ENCODE measurements at places on chromosomes 12 and 14.

GRCh38 chr14:54617467-54617866 is 50.5 kb downstream of the SAMD4A start:
- no peak for DNase-seq

- peak; percentile 27 for DNase-seq
Measured at GRCh38 chr12:93447555-93448290, 6.0 kb upstream of the UBE2N start.

DNA sequence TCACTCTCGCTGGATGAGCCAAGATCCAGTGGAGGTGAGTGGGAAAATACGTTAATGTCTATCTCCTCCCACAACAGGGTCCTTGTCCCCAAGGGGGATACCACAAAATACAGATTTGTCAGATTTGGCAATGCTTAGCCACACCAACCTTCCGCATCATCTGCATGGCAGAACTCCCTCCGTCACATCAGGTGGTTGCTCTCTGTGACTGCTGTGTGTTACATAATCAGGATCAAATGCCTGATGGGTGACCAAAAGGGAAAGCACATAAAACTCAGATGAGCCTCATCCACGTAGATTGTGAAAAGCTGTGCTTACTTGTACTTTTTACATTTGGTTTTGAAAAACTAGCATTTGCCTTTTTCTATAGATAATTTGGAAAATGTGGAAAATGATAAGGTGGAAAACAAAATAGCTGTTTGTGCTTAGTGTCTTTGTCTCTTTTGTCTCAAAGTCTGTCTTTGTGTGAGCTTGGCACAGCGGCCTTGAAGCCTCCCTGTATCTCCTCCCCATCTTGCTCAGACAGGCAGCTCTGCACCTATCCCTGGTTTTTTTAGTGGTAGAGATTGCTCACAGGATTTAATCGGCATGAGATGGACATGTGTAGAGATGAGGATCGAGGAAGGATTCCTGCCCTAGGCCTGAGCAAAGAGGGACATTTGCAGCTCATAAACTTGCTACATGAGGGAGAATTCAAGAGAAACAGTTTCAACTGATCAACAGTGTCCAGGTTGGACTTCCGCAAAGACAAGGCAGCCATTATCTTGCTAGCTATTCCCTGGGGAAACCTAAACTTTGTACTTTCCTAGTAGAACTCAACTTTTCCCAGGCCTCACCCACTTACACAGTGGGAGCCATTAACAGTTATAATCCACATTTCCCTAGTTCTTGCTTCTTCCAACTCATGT is 3.6 kb upstream of the FGF6 start:
- DNase-seq = no peak

DNA sequence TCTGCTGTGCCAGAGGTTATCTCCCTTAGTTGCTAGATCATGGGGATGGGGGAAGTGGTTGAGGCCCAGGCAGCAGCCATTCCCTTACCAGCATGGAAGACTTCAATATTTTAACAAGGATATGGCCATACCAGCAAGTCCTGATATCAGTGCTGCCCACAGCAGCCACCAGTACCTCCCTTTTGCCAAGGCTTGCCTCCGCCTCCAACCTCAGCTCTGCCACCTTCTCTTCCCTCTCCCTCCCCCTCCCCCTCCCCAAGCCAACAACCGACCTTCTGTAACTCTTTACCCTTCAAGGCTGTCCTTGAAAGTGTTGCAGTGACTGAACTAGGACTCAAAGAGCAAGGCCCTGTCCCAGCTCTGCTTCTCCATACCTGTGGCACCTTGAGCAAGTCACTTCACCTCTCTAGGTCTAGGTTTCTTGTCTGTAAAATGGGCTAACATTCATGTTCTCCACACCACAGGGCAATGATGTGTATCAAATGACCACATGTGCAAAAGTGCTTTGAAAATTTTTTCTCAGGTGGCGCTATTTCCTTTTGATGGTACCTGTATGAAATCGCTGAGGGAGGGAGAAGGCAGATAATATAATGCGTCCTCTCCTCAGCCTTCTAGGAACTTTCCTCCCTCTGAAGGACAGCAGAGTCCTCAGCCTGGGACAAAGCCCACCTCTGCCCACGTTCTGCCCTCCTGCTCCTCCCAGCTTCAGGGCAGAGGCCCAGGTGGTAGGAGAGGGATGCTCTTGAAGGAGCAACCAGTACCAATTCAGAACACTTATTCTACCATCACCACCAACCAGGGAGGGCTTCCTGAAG is 14.7 kb downstream of the PLEKHG6 start:
- DNase-seq = no peak

All from activated CD4-positive, alpha-beta T cell treated with anti-CD3 and anti-CD28 coated beads for 48 hours (primary cell).